ENCODE measurements at places on chromosomes 4 and X. TPM values are rescaled to one million over a fixed set of nuclear protein-coding genes. Genes with fewer than 3 reads are reported as not detected.

The PNCK gene
- 3.0 TPM for polyA plus RNA-seq

The CPE gene
- polyA plus RNA-seq, result 8.8 TPM

The PCSK1N gene
- 12.8 TPM for polyA plus RNA-seq

The GNPDA2 gene
- polyA plus RNA-seq, result 6.4 TPM

The TAF7L gene
- 0.37 TPM for polyA plus RNA-seq

The ZNF827 gene
- 19.9 TPM for polyA plus RNA-seq

The SSX3 gene
- 0.28 TPM for polyA plus RNA-seq

The FGB gene
- not detected for polyA plus RNA-seq

The KIAA1210 gene
- polyA plus RNA-seq, result not detected

The CT47B1 gene
- not detected for polyA plus RNA-seq

The ZNF732 gene
- 4.6 TPM for polyA plus RNA-seq

All from GM23338 (cell line).